ENCODE measurements at places on chromosomes 7 and 10.

DNA sequence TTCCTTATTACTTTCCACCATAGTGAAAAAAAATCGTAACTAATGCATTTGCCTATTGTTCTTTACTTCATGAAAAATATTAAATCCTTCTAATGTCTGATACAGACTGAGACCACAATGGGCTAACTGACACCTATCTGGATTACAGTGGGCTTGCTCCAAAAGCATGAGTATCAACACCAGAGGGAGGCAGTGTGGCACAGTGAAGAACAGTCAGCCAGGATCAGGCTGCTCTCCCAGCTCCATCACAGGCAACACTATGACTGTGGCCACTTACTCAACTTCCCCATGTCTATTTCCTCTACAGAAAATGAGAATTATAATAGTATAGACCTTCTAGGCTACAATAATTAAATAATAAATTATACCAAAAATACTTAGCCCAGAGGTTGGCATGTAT, 97.2 kb downstream of the SLC25A13 start:
- no peak for DNase-seq

DNA sequence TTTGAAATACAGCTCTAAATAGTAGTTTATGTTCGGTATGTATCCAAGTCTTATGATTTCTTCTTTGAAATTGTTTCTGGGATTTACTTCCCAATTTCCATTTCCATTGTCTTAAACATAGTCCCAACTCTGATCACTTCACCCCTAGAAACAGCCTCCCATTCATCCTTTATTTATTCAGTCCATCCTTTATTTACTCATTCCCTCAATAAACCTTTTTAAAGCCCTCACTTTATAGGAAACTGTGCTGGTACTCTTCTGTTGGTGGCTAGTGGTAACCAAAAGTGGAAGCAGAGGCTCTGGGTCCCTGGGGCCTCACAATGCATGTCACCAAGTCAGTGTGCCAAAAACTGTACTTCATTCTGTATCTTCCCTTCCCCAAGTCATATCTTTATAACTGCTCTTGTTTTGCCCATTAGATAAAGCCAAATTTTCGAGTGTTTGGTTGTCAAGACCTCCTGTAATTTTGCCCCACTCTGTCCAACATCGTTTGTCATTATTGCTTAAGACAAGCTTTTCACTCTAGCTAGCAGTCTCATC, 3.9 kb upstream of the EPC1 start:
- no peak for DNase-seq

DNA sequence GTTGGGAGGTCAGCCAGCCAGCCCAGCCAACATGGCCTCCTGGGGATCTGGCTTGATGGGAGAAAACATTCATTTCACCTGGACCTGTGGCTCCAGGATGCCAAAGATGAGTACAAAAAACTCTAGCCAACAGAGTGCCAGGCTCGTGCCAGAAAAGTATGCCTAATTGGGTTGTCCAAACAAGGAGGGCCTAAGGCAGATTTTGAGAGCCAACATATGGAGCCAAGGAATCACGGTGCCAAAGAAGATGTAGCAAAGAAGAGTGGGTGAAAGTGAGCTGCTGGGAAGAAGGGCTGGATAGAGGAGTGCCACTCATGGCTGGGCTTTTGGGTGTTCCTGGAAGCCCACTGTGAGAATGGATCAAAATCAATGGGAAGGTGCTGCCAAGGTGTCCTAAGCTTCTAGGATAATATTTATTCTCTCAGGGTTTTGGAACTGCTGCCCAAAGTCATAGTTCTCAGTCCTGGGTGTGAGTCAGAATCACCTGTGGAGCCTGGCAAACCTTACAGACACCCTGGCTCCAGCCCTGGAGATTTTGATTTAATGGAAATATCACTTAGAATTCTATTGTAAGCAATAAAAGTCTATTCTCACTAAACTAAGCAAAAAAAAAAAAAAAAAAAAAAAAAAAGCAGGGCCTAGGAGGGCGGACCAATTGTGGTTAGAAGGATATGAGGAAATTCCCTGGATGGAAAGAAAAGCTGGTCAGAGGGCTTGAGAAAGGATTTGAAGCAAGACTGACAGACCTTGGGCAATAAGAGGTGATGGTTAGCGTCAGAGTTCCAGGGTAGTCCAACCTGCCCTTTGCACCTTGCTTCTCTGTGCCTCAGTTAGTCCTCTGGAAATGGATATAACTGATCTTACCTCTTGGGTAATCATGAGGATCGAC, 182.2 kb upstream of the PRR15 start:
- DNase-seq, result no peak

DNA sequence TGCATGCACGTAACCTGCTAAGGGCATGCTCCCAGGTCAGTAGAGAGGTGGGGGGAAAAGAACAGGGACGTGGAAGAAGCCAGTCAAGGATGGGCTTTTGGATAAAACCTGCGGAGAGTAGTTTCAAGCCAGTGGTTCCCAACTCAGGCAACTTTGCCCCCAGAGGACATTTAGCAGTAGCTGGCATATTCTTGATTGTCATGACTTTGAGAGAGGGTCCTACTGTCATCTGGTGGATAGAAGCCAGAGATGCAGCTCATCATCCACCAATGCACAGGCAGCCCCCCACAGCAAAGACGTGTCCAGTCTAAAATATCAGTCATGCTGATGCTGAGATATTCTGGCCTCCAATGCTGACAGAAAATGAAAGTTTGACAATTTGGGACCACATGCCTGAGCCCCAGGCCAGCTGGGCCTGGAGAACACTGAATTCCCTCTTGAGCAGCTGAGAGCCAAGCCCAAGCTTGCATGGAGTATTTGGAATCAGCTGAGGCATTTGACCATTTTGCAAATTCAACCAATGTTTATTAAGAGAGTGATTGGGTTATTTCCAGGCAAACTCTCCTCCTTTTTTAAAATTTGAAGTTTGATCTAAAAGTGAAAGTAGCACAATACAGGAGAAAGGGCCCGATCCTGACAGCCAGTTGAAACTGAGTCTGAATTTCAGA, 110.0 kb upstream of the C7orf33 start:
- DNase-seq, result no peak

Data from NK-92 treated with Interleukin-12 subunit alpha and Interleukin-12 subunit beta, amount 100 ng/mL, for 24 hours (cell line).